ENCODE measurements at places on chromosomes 5 and 9.

GRCh38 chr5:35066260-35066795 lies 18.6 kb upstream of the AGXT2 start:
- DNase-seq, result no peak

- no peak for DNase-seq
Observed at GRCh38 chr5:170470808-170471404, 32.9 kb upstream of the KCNIP1 start.

GRCh38 chr9:83544002-83544698 lies 5.9 kb upstream of the FRMD3 start:
- DNase-seq, result no peak

- DNase-seq, result no peak
Observed at GRCh38 chr9:122389799-122390481, 19.1 kb downstream of the PTGS1 start.

GRCh38 chr5:96198356-96199058 lies 234.5 kb downstream of the PCSK1 start:
- no peak for DNase-seq

DNA sequence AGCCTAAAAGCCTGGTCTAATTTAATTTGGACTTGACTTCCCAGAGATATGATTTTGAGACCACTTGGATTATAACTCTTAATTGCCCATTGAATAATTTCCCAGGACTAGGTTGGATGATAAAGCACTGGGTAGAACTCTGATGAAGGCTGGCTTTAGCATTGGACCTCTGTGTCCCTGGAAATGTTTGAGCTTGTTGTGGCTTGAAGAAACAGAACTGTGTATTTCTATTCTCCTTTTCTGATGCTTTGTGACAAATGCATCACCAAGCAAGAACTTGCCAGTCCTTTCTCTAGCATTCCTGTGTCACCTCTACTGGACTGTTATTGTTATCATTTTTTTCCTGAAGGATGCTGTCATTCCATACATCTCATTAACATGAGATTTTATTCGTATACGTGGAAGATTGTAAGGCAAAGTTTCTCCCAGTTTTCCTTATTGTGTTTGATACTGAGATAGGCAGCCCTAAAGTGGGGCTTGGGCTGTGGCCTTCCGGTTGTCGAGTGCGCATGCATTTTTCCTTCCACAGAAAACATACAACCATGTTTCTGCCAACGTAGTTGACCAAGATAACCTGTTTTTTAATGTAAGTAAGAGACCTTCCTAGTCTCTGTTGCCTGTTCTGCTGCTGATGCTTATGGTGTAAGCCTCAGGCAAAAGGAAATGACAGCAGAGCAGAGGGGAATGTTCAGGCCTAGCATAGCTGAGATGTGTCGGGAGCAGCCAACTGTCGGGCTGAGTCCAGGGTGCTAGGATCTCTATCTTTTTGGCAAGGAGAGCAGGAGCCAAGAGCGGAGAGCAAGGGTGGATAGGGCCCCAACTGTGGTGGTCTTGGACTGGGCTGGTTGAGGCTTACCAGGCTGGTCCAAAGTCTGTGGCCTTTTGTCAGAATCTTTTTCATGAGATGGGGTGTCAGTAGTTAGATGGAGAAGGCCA lies 2.3 kb downstream of the NTRK2 start:
- no peak for DNase-seq
